Fibroblast of skin of right quadriceps (primary cell): ENCODE measurements at places on chromosomes 7 and 10.

DNA sequence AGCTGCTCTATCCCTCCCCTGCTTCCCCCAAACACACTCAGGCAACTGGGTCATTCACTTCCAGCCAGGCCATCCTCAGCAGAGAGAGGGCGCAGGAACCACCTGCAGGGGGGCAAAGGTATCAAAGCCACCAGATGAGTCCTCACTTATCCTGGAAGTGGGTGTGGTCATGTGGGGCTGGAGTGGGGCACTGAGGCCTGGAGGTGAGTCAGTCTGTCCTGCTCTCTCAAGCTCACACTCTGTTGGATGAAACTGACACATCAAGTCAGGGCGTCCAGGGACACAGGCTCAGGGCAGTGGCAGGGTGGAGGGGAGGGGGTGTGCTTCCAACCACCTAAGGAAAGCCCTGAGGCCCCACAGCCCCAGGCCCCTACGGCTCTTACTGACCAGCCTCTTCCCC lies 8.0 kb upstream of the ELFN1 start:
- no peak for DNase-seq

GRCh38 chr7:36280840-36281812 lies 108.5 kb upstream of the ANLN start:
- DNase-seq: peak; percentile 83

GRCh38 chr7:55252386-55252785 lies 112.8 kb upstream of the LANCL2 start:
- DNase-seq: peak; percentile 44

DNA sequence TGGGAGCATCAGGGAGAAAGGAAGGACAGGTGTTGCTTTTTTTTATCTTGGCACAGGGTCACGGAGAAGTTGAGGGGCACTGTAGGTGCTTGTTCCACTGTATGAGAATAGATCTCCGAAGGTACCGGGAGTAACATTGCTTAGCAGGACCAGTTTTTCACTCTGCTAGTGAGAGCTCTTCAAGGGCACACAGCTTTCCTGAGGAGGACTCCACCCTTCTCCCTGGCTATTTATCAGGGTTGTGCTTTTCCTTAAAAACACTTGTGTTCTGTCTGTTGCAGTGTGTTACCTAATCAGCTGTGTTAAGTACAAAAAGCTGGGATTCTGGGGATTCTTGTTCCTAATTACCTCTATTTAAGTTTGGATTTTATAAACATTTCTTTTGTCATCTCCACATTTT lies 160.5 kb downstream of the SND1 start:
- no peak for DNase-seq

DNA sequence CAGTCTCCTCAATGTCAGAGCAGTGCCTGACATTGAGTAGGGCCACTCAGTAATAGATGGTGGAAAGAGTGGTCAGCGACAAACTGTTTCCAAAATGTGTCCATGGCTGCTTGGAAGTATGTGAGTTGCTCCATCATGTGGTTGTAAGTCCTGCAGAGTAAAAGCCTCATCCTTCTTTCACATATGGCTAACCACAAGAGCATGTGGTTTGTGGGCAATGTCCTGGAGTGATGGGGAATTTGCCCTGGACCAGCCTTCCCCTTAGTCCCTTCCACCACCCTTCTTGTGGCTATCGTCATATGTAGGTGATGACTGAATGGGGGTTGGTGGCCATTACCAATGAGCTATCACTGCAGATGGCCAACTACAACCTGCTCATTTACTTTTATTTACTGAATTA lies 33.0 kb upstream of the PLXNA4 start:
- peak; percentile 51 for DNase-seq

- DNase-seq: no peak
Measured at GRCh38 chr7:139131-139530, 53.2 kb upstream of the FAM20C start.

DNA sequence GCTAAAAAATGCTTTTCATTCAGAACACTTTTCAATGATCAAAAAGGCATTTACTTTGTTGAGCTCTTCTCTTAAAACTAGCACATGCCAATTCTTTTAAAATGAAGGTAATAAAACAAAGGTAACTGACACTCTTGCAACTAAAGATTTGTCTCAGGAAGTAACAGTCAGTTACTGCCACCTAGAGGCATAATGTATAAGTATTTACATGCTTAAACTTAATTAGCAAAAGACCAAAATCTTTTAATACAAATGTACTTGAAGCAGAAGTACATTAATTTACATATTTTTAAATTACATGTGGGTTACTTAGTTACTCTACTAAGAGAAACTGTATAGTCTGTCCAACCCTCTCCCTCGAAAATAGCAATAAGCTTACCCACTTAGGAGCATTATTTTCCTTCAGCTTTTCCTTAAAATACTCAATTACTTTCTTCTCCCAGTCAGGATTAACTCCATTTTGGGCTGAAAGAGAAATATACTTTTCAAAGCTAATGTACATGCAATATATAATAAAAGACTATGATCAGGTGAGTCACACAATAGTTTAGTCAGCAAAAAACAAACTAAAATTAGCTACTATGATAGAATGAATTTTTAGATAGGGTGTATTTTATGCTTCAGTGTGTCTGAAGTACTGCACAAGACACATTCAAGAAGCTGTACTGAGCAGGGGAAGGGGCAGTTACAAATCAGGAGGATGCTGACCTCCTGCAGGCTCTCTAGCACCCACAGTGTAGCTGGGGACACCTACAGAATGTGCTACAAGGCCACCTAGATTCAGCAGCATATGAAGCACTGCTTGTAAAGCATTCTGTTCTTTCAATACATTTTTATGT lies 13.0 kb downstream of the MCMBP start:
- DNase-seq: peak; percentile 43

GRCh38 chr7:50369143-50370026 lies 64.9 kb downstream of the IKZF1 start:
- DNase-seq: no peak

DNA sequence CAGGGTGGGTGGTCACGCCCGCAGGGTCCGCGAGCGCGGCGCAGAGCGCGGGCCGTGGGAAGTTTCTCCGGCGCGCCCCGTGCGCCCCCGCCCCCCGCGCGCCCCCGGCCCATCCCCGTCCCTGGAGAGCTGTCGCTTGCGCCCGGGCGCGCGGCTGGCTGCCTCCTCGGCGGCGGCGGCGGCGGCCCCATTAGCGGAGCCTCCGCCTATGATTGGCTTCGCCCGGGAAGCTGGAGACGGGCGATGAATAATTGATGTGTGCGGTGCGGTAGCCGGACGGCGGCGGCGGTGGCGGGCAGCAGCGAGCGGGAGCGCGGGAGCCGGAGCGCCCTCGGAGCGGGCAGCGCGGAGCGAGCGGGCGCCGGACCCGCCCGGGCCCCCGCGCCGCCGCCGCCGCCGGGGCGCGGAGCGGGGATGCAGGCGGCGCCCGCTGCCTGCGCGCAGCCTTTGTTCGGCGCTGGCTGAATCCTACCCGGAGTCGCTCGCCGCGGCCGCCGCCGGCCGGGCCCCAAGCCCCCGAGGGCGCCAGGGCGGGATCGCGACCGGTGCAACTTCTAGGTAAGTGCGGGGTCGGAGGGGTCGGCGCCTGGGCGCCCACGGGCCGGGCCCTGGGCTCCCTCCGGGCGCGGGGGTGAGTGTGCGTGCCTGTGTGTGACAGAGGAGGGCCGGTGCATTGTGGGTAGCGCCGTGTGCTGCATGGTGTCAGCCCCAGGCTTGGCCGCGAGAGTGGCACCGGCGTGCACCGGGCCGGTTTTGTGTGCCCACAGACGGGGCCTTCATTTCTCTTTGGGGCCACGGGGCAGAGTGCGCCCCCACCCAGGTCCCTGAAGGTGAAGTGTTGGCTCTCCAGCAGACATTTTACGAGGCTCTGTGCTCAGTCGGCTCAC lies 103.8 kb upstream of the PPIF start:
- no peak for DNase-seq

DNA sequence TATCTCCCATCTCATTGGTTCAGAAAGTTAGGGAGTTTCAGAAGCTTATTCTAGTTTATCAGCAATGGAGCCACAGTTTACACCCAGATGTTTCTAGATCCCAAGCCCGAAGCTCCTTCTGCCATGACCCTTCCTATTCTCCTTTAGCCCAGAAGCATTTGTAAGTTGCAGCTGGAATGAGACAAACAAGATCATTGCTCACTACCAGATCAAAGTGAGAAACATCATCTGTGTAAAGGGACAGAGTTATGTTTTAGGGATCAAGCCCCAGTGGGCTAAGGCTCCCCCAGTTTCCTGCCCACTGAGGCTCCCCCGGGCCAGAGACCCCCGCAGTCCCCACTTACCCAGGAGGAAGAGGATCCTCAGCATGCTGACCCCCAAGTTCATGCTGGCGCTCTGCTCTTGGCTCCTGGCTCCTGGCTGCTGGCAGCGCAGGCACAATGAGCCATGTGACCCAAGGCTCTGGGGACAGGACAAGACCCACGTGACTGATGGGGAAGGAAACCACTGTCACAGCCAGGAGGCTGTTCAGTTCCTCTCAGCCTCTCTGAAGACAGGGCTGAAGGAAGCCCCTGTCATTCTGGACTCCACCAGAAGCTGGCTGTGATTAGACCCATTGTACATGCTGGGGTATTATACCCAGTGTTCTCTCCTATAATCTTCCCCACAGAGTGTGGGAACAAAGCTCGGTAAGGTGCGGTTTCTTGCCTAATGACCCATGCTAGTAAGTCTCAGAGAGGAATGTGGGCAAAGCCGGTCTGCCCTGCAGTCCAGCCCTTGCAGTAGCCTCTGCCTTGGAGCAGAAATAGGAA lies at the start of gene TMEM273:
TSS of gene TMEM273 (minus strand) at position 442 of the 812 bp plus-strand sequence. CDS start at position 387, 55 bp downstream.
- DNase-seq: no peak

GRCh38 chr7:18013936-18014335 lies 13.7 kb downstream of the PRPS1L1 start:
- peak; percentile 43 for DNase-seq

DNA sequence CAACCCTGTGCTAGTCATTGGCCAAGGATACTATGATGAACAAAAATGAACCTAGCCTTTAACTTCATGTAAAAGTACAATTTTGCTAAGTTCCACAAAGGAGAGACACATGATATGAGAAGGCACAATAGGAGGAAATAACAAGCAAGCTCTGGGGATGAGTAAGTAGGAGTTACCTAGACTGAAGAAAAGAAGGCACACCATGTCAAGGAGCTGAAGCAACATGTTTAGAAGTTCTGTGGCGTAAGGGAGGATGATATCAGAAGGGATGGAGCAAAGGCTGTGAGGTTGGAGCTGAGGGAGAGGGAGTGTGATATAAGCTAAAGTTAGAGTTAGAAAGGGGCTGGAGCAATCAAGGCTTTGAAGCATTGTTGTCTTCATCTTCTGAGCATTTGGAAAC lies 25.6 kb downstream of the KIFBP start:
- no peak for DNase-seq

- DNase-seq: no peak
Measured at GRCh38 chr10:71632200-71632820, 87.3 kb downstream of the C10orf105 start.

DNA sequence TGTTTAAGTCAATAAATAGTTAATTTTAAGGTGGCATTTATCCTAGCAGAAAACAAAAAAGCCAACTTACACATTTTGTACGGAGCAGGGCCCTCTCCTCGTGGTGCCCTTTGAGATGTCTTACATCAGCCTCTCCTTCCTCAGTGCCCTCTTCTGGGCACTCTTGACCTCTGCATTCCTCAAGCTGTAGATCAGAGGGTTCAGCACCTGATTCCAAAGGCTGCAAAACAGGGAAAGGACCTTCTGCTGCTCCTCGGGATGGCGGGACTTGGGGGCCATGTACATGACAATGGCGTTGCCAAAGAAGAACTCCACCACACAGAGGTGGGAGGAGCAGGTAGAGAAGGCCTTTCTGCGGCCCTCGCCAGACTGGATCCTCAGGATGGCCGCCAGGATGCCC lies 4.6 kb upstream of the OR2A14 start:
- no peak for DNase-seq
